T-helper 17 cell (primary cell): ENCODE measurements at places on chromosomes 11 and 22.

GRCh38 chr22:27895600-27895999, 23.5 kb downstream of the PITPNB start:
- no peak for DNase-seq

GRCh38 chr11:75072582-75072981, 24.1 kb downstream of the OR2AT4 start:
- no peak for DNase-seq

- DNase-seq: no peak
Measured at GRCh38 chr11:3380706-3381545, 2.0 kb upstream of the ZNF195 start.

DNA sequence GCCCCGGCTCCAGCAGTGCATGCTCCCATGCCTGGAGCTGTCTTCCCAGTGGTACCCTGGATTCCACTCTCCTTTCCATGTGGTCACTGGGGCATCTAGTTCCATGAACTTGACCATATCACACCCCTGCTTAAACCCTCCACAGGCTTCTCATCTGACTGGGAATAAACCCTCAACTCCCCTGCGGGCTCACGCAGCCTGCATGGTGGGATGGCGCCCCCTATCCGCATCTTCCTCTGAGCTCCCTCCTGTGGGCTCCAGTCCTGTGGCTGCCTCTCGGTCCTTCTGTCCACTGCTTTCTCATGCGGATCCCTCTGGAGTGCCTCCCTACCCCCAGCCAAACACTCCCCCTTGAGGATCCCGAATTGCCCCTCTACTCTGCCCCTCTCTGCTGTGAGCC, 41.4 kb upstream of the TTLL12 start:
- no peak for DNase-seq

DNA sequence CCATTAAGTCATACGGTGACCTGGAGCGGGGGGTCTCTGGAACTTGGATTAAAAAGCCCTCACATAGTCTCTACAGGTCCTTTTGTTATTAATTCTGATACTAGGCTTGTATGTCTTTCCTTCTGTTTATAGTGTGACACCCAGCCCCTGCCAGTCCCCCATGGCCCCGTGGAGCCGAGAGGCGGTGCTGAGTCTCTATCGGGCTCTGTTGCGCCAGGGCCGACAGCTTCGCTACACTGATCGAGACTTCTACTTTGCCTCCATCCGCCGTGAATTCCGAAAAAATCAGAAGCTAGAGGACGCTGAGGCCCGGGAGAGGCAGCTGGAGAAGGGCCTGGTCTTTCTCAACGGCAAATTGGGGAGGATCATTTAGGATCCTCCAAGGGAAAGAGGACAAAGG, 2.0 kb downstream of the MIEF1 start:
- DNase-seq: no peak

GRCh38 chr11:14422814-14423182, 63.8 kb upstream of the RRAS2 start:
- DNase-seq: no peak

DNA sequence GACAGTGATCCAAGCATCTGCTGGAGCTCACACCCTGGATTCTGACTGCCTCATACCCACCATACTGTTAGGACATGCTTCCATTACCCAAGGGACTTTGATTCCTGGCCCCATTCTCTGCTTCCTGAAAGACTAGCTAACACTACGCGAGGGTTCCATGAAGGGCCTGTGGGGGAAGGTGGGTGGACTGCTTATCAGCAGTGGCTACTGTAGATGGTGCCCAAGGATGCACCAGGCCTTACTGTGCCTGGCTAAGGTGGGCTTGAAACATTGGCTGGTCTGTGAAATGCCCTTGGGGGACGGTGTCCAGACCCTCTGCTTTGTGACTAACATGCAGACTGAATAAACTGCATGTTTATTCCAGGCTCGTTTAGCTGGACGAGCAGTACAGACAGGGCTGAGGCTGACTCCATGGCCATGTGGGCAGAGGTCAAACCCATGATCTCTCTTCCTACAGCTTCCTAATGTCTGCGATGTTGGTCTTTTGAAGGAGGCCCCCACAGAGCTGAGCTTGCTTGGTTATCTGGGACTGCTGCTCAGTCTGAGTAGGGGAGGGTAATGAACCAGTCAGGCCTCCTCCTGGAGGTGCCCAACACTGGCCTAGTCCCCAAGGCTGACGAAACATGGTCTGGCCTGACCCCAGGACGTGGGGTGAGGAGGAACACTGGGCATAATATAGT, 48.3 kb upstream of the PHOX2A start:
- DNase-seq: no peak

GRCh38 chr11:70769521-70769920, 371.2 kb downstream of the CTTN start:
- DNase-seq: no peak

DNA sequence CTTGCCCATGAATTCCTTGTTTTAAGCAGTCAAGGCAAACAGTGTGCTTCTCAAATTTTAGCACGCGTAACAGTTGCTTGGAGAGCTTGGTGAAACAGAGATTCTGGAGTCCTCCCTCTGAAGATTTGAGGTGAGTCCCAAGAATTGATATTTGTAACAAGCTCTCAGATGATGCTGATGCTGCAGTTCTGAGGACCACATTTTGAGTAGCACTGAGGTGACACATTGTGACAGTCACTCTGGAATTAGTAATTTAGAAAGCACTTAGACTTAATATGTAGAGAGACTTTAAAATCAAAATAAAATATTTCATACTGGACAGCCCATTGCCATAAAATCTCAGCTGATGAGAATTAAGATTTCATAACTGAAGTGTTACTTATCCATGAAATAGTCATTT, 38.5 kb downstream of the DNAJC24 start:
- no peak for DNase-seq

GRCh38 chr11:73760135-73760678, 667 bp downstream of the RAB6A start:
- DNase-seq: no peak

DNA sequence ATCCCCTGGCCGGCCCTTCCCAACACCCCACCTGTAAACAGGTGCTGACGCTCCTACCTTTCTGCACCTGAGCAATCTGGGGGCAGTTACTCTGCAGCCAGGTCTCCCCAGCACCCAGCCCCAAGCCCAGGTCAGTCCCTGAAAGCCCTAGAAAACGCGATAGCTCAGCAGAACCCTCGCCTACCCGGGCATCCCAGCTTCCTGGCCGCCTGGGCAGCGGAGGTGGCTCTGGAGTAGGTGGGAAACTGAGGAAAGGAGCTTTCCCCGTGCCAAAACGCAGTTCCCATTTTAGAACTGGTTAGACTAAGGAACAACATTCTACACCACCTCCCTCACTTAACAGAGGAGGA, 445 bp downstream of the SYTL2 start:
- no peak for DNase-seq

- DNase-seq: no peak
Measured at GRCh38 chr11:119545978-119546915, 123.3 kb upstream of the THY1 start.

- no peak for DNase-seq
Measured at GRCh38 chr11:2421226-2421994, 20.9 kb downstream of the TSSC4 start.

GRCh38 chr11:113518716-113519495, 43.7 kb upstream of the DRD2 start:
- DNase-seq: no peak
